Smooth muscle cell of the brain vasculature (primary cell): ENCODE measurements at places on chromosomes 2 and 18.

- DNase-seq = no peak
Observed at GRCh38 chr2:159073256-159073655, 104.8 kb downstream of the TANC1 start.

GRCh38 chr2:30162806-30163205 is 16.0 kb downstream of the YPEL5 start:
- DNase-seq = no peak

DNA sequence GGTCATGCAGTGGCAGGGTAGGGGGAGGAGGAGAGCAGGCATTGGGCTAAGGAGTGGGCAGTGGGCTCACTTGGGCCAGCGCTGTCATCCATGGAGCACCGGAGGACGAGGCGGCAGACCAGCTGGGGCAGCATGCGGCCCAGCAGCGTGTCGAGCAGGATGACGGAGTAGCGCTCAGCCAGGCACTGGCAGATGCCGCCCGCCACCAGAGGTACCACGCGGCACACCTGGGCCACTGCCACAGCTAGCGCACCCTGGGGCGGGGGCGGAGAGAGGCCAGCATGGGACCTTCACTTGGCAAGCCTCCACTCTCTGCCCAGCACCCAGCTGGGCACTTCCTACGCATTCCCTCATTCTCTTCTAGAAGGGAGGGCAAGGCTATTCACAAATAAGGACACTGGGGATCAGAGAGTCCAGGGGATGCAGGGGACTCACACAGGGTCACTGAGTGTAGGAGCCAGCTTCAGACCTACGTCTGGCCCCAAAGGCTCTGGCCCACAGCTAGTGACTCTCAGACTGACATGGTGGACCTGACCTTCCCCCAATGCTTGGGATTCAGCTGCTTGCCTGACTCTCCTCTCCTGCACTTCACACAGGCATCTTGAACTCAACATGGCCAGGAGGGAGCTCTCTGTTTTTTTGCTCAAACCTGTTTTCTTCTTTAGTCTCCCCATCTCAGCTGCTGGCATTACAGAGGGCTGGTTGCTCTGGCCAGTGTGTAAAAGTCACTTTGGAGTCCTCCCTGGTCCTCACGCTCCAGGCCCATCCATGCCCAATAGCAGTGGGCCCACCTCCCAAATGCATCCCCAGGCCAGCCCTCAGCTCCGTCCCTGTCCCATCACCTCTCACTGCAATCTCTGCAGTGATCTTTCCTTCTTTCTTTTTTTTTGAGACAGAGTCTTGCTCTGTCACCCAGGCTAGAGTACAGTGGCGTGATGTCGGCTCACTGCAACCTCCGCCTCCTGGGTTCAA is 4.1 kb downstream of the SFTPB start:
- DNase-seq = no peak

GRCh38 chr2:226730481-226730880 is 69.1 kb downstream of the IRS1 start:
- DNase-seq = no peak

- DNase-seq = no peak
Observed at GRCh38 chr2:60972889-60973656, 44.4 kb upstream of the PEX13 start.

- no peak for DNase-seq
Observed at GRCh38 chr2:6957910-6958615, 40.9 kb downstream of the RNF144A start.

- DNase-seq = no peak
Observed at GRCh38 chr2:100142393-100142792, at the start of gene AFF3. Gene AFF3 (minus strand): TSS chr2:100142590. CDS start chr2:100104454, 38,136 bp downstream.

GRCh38 chr2:133456156-133456555 is 112.1 kb downstream of the NCKAP5 start:
- no peak for DNase-seq

DNA sequence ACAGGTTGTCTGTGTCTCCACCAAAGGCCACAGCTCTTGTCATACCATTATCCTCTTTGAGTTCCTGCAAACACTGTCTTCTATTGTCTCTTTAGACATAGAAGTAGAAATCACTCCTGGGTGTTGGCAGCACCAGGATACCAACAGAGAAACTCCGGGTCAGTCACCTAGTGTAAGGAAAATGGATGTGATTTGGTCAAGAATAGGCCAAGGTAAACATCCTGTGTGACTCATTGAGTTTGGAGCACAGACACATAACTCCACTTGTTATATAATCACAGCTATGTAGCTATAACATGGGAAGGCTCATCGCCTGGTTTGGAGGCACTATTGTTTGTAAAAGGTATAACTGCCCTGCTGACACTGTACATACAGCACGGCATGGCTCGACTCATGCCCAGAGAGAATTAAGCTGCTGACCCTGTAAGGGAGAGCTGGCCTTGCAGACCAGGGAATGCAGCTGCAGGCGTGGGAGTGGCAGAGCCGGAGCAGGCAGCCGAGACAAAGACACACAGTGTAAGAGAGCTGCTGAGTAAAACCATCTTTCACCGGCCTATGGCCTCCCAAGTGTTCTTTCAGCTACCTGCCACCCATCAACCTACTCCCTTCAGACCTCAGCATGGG is 3.4 kb upstream of the TXNL1 start:
- peak; percentile 7 for DNase-seq

- DNase-seq = no peak
Observed at GRCh38 chr18:58789876-58790240, 74.8 kb upstream of the ZNF532 start.
